Endothelial cell (in vitro differentiated cells): ENCODE measurements at places on chromosomes 5 and 9. TPM values are rescaled to one million over a fixed set of nuclear protein-coding genes. Genes with fewer than 3 reads are reported as not detected.

DNA sequence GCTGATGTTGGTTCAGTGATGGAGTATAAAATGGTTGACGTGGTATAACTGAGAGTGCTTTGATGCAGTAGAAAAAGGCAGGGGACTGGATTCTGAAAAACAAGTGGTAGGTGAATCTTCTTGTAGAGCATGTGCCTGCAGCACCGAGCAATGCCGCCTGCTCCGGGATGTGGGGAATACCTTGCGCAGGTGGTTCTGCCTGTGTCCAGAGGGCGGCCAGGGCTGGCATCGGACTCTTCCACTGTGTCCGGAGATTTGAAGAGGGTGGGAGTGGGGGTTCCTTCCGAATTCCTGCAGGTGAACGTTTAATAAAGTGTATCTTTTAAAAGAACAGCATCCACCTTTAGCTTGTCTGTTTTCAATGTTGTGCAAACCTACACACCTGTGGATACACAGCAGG is 238.0 kb downstream of the FANCC start:
- no peaks in the 10 kb centered on the region for H3K4me1 ChIP-seq
- DNase-seq: no peak
- H3K27me3 ChIP-seq: peaks cover 6% of the 10 kb centered on the region
- H3K36me3 ChIP-seq: peaks cover 21% of the 10 kb centered on the region
- H3K27ac ChIP-seq: no peak overlapping the region

- no peak for DNase-seq
- no peak overlapping the region for H3K27ac ChIP-seq
- peaks cover 3% of the 10 kb centered on the region for H3K27me3 ChIP-seq
Measured at GRCh38 chr5:72210888-72211678, 103.8 kb downstream of the MAP1B start.

GRCh38 chr5:18024542-18024941 is 390.3 kb downstream of the TAF11L14 start:
- H3K4me1 ChIP-seq: no peaks in the 10 kb centered on the region
- H3K36me3 ChIP-seq: no peaks in the 10 kb centered on the region
- DNase-seq: no peak
- H3K4me3 ChIP-seq: no peak overlapping the region

The TMEM174 gene
- total RNA-seq: not detected
